CD8-positive, alpha-beta memory T cell (primary cell): ENCODE measurements at places on chromosomes 6 and 20. TPM values are rescaled to one million over a fixed set of nuclear protein-coding genes. Genes with fewer than 3 reads are reported as not detected.

Gene DNAAF9
- 2.3 TPM for total RNA-seq

Gene KLC4
- 12.3 TPM for total RNA-seq

Gene PPP1R3G
- total RNA-seq, result not detected

Gene KCNK17
- total RNA-seq, result not detected

- H3K27ac ChIP-seq, result no peak overlapping the region
- no peaks in the 10 kb centered on the region for H3K36me3 ChIP-seq
- no peaks in the 10 kb centered on the region for H3K4me1 ChIP-seq
Measured at GRCh38 chr6:118212451-118213173, 305.5 kb downstream of the SLC35F1 start.
